ENCODE measurements at places on chromosomes 11 and 22. TPM values are rescaled to one million over a fixed set of nuclear protein-coding genes. Genes with fewer than 3 reads are reported as not detected.

The KCNQ1OT1 gene
- total RNA-seq, result 0.37 TPM

DNA sequence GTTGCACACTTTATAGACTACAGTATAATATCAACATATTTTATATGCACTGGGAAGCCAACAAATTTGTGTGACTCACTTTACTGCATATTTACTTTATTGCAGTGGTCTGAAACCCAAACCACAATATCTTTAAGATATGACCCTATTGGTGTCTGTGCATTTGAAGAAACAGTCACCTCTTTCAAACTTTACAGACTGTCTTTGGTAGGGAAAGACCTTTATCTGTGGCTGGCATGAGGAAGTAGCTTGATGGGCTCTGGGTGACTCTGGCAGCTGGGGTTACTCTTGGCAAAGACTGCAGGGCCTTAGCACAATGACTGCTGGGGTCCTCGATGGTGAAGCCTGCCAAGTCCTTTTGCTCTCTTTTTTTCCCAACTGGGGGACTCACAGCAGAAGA, 21.3 kb upstream of the ABTB2 start:
- H3K36me3 ChIP-seq, result no peaks in the 10 kb centered on the region
- no peak for DNase-seq
- no peaks in the 10 kb centered on the region for H3K27me3 ChIP-seq
- no peak overlapping the region for H3K27ac ChIP-seq

DNA sequence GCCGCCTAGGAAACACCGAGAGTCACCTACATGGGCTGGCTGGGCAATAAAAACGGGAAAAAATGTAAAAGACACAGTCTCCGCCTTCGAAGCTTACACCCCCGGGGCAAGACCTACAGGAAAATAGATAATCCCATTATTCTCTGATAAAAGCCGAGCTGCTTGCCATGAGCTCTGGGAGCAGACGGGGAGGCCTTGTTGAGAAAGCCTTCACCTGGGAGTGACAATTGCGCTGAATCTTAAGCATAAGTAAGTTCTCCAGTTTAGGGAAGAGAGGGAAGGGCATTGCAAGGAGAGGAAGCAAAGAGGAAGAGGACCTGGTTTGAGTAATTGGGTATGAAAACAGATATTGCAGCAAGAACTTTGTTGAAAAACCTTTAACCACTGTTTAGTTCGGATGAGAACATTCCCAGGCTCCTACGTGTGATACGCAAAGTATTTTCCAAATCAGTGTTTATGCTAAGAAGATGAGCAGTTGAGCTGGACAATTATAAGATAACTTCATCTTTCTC, 813 bp upstream of the BTBD10 start:
- peak overlapping the region; percentile 85 for H3K27ac ChIP-seq
- no peaks in the 10 kb centered on the region for H3K36me3 ChIP-seq
- H3K4me3 ChIP-seq, result peak overlapping the region; percentile 92
- no peak for DNase-seq

DNA sequence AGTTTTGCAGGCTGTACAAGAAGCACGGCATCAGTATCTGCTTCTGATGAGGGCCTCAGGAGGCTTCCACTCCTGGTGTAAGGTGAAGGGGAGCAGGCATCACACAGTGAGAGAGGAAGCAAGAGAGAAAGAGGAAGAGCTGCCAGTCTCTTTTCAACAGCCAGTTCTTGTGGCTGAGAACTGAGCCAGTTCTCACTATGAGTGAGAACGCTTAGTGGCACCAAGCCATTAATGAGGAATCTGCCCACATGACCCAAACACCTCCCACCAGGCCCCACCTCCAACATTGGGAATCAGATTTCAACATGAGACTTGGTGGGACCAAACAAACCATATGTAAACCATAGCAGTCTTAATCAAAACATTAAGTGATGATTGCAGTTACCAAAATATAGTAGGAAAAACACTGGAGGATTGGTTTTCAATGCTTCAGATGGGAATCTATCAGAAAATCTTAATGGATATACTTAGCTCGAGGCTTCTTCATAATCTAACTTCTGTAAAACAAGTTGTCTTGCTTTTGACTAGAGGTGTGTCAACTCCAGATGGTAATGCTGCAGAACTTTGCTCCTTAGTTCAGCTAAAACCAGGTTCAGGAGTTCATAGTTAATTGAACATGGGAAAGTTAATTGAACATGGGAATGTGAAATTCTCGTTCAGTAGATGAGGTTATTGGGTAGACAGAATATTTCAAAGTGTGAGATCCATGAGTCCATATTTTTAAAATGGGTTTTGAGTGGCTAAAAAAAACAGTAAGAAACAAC, 12.2 kb downstream of the FAR1 start:
- peaks cover 34% of the 10 kb centered on the region for H3K4me1 ChIP-seq
- no peak overlapping the region for H3K27ac ChIP-seq
- no peaks in the 10 kb centered on the region for H3K27me3 ChIP-seq
- no peak overlapping the region for H3K4me3 ChIP-seq

The TMEM191C gene
- total RNA-seq, result 1.3 TPM

The FAM111B gene
- total RNA-seq, result 0.11 TPM

- no peak overlapping the region for H3K27ac ChIP-seq
- H3K4me1 ChIP-seq, result peaks cover 20% of the 10 kb centered on the region
- no peaks in the 10 kb centered on the region for H3K36me3 ChIP-seq
- no peaks in the 10 kb centered on the region for H3K27me3 ChIP-seq
Observed at GRCh38 chr22:27311698-27312550, 489.6 kb downstream of the MN1 start.

The BUD13 gene
- total RNA-seq, result 6.6 TPM

The GAS2 gene
- 6.5 TPM for total RNA-seq

The TRIM49 gene
- not detected for total RNA-seq

DNA sequence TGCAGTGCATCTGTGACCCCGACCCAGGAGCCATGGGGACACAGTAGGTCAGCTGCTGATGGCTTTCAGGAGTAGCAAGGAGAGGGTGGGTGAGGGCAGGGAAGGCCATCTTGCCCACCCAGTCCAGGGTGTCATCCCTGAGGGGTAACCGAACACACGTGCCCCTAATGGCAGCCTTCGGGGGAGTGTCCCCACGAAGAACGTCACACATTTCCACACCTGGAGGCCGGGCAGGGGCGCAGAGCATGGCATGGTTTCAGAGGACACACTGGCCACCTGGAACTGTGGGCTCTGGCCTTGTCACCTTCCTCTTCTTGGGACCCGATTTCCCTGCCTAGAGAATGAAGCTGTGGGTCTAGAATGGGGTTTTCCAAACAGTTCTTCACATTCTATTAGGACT, 19.4 kb upstream of the BAIAP2L2 start:
- H3K27me3 ChIP-seq, result no peaks in the 10 kb centered on the region
- H3K4me3 ChIP-seq, result no peak overlapping the region
- DNase-seq, result no peak
- no peak overlapping the region for H3K27ac ChIP-seq
- H3K36me3 ChIP-seq, result no peaks in the 10 kb centered on the region

DNA sequence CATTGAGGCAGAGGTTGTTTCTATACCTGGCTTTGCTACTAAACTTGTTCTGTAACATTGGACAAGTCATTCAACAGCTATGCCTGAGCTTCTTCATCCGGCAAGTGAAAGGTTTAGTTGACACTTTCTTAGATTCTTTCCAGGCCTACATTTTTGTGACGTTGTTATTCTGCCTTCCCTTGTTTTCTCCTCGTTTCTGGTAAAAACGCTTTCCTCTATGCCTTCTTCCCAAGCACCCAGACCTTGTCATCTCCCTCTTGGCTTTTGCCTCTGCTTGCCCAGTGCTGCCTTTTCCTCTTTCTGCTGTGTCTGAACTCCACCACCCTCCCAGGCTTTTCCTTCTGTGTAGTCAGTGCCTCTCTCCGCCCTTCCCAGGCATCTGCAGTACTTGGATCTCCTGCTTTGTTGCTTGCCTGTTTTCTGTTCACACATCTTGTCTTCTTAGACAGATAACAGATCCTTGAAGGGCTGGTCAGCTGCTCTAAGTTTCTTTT, 1.4 kb upstream of the AMOTL1 start:
- no peak overlapping the region for H3K4me3 ChIP-seq
- no peak for DNase-seq
- no peaks in the 10 kb centered on the region for H3K36me3 ChIP-seq

The NOX4 gene
- 5.9 TPM for total RNA-seq

GRCh38 chr11:129720156-129720555, 95.5 kb upstream of the TMEM45B start:
- no peaks in the 10 kb centered on the region for H3K4me1 ChIP-seq
- H3K4me3 ChIP-seq, result no peak overlapping the region
- H3K27me3 ChIP-seq, result no peaks in the 10 kb centered on the region
- no peaks in the 10 kb centered on the region for H3K36me3 ChIP-seq
- H3K27ac ChIP-seq, result no peak overlapping the region
- DNase-seq, result no peak

The MYRF gene
- total RNA-seq, result 7.0 TPM

- H3K4me1 ChIP-seq, result no peaks in the 10 kb centered on the region
- no peak overlapping the region for H3K4me3 ChIP-seq
- no peaks in the 10 kb centered on the region for H3K36me3 ChIP-seq
- no peak overlapping the region for H3K27ac ChIP-seq
- H3K27me3 ChIP-seq, result no peaks in the 10 kb centered on the region
- peak; percentile 62 for DNase-seq
Observed at GRCh38 chr22:42180349-42180842, 49.8 kb upstream of the CYP2D6 start.

GRCh38 chr11:78698612-78699011, 123.9 kb upstream of the NARS2 start:
- H3K4me3 ChIP-seq, result no peak overlapping the region
- no peaks in the 10 kb centered on the region for H3K36me3 ChIP-seq
- no peaks in the 10 kb centered on the region for H3K4me1 ChIP-seq
- DNase-seq, result peak; percentile 81
- H3K27me3 ChIP-seq, result no peaks in the 10 kb centered on the region
- H3K27ac ChIP-seq, result no peak overlapping the region

DNA sequence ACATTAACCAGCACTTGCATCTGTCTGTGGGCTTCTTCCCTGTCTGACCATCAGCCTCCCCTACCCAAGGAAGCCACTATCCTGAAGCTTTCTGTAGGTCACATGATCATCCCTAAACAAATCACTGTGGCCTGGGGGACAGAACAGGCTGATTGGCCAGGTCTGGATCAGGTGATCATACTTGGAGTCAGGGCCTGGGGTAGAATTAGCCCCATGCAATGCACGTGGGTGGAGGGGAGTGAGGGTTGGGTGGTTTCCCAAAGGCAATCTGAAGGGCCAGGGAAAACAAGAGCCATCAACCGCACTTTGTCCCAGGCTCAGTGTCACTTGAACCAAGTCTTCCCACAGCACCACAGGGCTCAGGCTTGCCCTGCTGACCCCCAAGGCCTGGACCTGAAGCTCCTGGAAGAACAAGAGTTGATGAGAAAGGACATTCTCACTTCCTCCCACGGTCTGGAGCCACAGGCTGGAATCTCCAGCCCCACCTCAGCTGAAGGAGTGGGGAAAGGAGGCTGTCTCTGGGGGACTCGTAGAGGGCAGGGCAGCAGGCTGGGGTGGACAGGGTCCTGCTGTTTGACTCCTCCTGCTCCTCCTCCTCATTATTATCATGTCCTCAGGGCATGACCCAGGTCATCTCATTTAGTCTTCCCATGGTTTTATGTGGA, 31.5 kb upstream of the TSPAN18 start:
- H3K36me3 ChIP-seq, result no peaks in the 10 kb centered on the region
- no peak for DNase-seq
- H3K27ac ChIP-seq, result no peak overlapping the region
- no peaks in the 10 kb centered on the region for H3K27me3 ChIP-seq

The TESMIN gene
- 0.78 TPM for total RNA-seq

GRCh38 chr11:117634756-117635603, 162.0 kb downstream of the DSCAML1 start:
- H3K27ac ChIP-seq, result no peak overlapping the region
- no peak overlapping the region for H3K4me3 ChIP-seq
- DNase-seq, result no peak
- no peaks in the 10 kb centered on the region for H3K27me3 ChIP-seq
- H3K36me3 ChIP-seq, result no peaks in the 10 kb centered on the region
- peaks cover 17% of the 10 kb centered on the region for H3K4me1 ChIP-seq

The OR8D1 gene
- total RNA-seq, result not detected

- H3K4me3 ChIP-seq, result no peak overlapping the region
- H3K36me3 ChIP-seq, result no peaks in the 10 kb centered on the region
- no peaks in the 10 kb centered on the region for H3K27me3 ChIP-seq
Observed at GRCh38 chr11:86743223-86744118, 56.9 kb upstream of the PRSS23 start.

GRCh38 chr11:44313761-44314489, 4.0 kb upstream of the ALX4 start:
- DNase-seq, result no peak
- H3K36me3 ChIP-seq, result no peaks in the 10 kb centered on the region
- no peak overlapping the region for H3K4me3 ChIP-seq
- H3K27ac ChIP-seq, result no peak overlapping the region
- peaks cover 66% of the 10 kb centered on the region for H3K27me3 ChIP-seq

The TUBA8 gene
- total RNA-seq, result 97.3 TPM

DNA sequence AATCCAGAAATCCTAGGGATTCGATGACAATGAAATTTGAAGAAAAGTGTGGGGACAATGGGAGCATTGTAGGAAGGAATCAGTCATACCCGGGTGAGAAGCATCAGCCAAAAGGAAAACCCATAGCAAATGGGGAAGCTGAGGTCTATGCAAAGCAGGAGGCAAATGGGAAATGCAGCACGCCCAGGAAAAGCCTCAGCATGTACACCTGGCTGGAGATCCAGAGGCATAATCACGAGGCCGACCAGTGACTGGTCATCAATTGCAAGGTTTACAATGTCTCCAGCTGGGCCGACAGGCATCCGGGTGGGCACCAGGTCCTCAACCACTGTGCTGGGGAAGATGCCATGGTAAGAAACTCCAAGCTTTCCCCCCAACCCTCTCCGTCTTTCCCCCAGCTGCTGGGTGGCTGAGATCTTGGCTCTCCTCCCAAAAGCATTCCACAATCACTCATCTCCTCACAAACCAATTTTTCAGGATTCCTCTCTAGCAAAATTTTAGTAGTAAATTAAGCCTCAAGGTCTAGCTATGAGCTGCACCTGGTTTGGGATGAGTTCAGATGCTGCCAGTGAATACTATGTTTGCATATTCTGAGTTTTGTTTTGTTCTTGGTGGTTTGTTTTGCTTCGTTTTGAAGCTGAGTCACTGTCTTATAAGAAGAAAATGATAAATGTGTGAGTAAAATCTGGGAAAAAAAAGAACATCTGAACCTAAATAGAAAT, 98.0 kb upstream of the OR5AK2 start:
- H3K4me3 ChIP-seq, result no peak overlapping the region
- no peaks in the 10 kb centered on the region for H3K36me3 ChIP-seq
- no peaks in the 10 kb centered on the region for H3K4me1 ChIP-seq
- no peaks in the 10 kb centered on the region for H3K27me3 ChIP-seq
- H3K27ac ChIP-seq, result no peak overlapping the region
- DNase-seq, result no peak

The GGTLC3 gene
- total RNA-seq, result not detected

The SHANK2 gene
- total RNA-seq, result 0.07 TPM

The MED15 gene
- 40.6 TPM for total RNA-seq

Measured in right atrium auricular region (tissue), 2 donors.